ENCODE measurements at places on chromosomes 6 and 20. TPM values are rescaled to one million over a fixed set of nuclear protein-coding genes. Genes with fewer than 3 reads are reported as not detected.

The CDH4 gene
- 5.8 TPM for total RNA-seq

The TRIM15 gene
- total RNA-seq = not detected

The SPATA25 gene
- 4.4 TPM for total RNA-seq

The SMOC2 gene
- 0.20 TPM for total RNA-seq

The EEF1A2 gene
- total RNA-seq = 19.5 TPM

The OXT gene
- total RNA-seq = not detected

The BPIFB4 gene
- not detected for total RNA-seq

The SALL4 gene
- 333 TPM for total RNA-seq

The IL17A gene
- total RNA-seq = not detected

The CLVS2 gene
- total RNA-seq = 38.9 TPM

The ZBTB46 gene
- 28.0 TPM for total RNA-seq

The SLC17A3 gene
- not detected for total RNA-seq

The MAP3K4 gene
- total RNA-seq = 98.8 TPM

The TTBK1 gene
- total RNA-seq = 0.61 TPM

The VSX1 gene
- total RNA-seq = not detected

The DAAM2 gene
- 1.2 TPM for total RNA-seq

The PI3 gene
- total RNA-seq = not detected

The GFRA4 gene
- not detected for total RNA-seq

All from endodermal cell (in vitro differentiated cells).